Small intestine (tissue), 16 donors: ENCODE measurements at places on chromosomes 5 and 9. TPM values are rescaled to one million over a fixed set of nuclear protein-coding genes. Genes with fewer than 3 reads are reported as not detected.

The C9orf153 gene
- 0.04 TPM for polyA plus RNA-seq

The GGTA1 gene
- 11.3 TPM for polyA plus RNA-seq

The MED22 gene
- polyA plus RNA-seq: 17.7 TPM

The SPATA9 gene
- 1.0 TPM for polyA plus RNA-seq

The ZNF879 gene
- 1.5 TPM for polyA plus RNA-seq

The CARD6 gene
- polyA plus RNA-seq: 1.5 TPM

- no peaks in the 10 kb centered on the region for H3K36me3 ChIP-seq
- H3K27ac ChIP-seq: no peak overlapping the region
- H3K4me3 ChIP-seq: no peak overlapping the region
- peak; percentile 57 for DNase-seq
Measured at GRCh38 chr5:135242021-135242865, 156.8 kb downstream of the MACROH2A1 start.

- no peaks in the 10 kb centered on the region for H3K36me3 ChIP-seq
- H3K27me3 ChIP-seq: no peaks in the 10 kb centered on the region
- H3K4me1 ChIP-seq: peaks cover 2% of the 10 kb centered on the region
Measured at GRCh38 chr5:56817263-56818014, 2.1 kb downstream of the MAP3K1 start.

DNA sequence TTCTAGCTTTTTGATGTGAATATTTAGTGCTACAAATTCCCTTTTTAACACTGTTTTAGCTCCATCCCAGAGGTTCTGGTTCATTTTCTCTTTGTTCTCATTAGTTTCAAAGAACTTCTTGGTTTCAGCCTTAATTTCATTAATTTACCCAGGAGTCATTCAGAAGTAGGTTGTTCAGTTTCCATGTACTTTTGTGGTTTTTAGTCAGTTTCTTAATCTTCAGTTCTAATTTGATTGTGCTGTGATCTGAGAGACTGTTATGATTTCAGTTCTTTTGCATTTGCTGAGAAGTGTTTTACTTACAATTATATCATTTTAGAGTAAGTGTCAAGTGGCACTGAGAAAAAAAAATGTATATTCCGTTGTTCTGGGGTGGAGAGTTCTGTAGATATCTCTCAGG is 240.1 kb upstream of the RASA1 start:
- H3K4me3 ChIP-seq: no peak overlapping the region
- no peaks in the 10 kb centered on the region for H3K36me3 ChIP-seq
- no peak for DNase-seq
- no peaks in the 10 kb centered on the region for H3K4me1 ChIP-seq
- H3K27ac ChIP-seq: no peak overlapping the region

DNA sequence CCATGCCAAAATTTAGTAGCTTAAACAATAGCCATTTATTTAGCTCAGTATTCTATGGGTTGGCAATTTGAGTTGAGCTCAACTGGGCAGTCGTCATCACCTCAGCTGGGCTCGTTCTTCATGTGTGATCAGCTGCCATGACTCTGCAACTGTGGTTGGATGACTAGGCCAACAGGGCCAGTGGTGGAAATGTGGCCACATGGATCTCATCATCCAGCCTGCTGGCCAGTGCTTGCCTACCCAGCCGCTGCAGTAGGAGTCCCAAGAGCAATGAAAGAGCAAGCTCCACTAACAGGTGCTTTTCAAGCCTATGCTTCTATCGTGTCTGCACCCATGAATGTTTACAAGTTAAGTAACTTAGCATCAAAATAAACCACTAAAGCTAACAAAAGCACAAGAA is 158.0 kb downstream of the ATPSCKMT start:
- no peaks in the 10 kb centered on the region for H3K36me3 ChIP-seq
- H3K27me3 ChIP-seq: no peaks in the 10 kb centered on the region
- no peaks in the 10 kb centered on the region for H3K4me1 ChIP-seq
- no peak overlapping the region for H3K4me3 ChIP-seq

GRCh38 chr5:142403583-142403982 is 78.8 kb upstream of the SPRY4 start:
- H3K4me3 ChIP-seq: no peak overlapping the region
- no peaks in the 10 kb centered on the region for H3K4me1 ChIP-seq
- no peaks in the 10 kb centered on the region for H3K36me3 ChIP-seq
- no peaks in the 10 kb centered on the region for H3K27me3 ChIP-seq
- H3K27ac ChIP-seq: no peak overlapping the region
- peak; percentile 68 for DNase-seq

DNA sequence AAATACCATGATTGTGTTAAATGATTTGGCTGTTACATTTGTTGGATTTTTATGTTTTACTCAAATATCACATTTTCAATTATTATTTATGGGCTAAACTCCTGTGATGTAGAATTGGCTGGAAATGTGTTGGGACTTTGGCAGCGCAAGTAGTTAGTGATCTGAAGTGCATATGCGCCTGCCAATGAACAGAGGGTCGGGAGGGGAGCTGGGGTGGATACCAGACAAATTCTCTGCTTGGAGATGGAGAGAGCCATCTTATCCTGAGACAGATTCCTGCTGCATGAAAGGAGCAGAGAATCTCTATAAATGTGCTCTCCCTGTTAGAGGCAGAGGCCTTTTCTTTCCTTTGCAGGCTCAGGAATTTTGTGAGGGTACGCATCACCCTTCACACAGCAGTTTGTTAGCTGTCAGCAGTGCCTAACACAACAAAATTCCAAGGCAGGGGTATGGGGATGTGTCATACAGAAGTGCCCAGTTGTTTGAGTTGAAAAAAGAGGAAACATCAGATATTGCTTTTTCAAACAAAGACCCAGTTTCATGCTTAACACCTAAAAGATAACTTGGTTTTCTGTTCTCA is 489.1 kb downstream of the CSNK1G3 start:
- H3K27ac ChIP-seq: no peak overlapping the region
- no peaks in the 10 kb centered on the region for H3K4me1 ChIP-seq
- H3K4me3 ChIP-seq: no peak overlapping the region
- no peaks in the 10 kb centered on the region for H3K36me3 ChIP-seq

DNA sequence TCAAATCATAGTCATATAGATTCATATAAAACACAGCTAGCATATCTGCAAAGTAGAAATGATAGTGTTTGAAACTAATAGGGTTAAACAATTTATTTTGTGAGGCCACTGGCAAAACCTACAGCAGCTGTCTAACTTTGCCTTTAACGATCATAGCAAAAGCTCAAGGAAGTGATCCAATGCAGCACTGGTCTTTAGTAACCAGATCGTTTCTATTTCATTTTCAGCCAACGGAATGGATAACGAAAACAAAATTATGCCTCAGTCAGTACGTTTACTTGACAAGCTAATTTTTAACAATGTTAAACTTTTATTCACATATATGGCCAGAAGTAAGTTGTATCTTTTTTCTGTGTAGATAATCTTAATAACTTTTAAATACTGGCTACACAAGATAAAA is 17.7 kb downstream of the MLLT3 start:
- peaks cover 7% of the 10 kb centered on the region for H3K4me1 ChIP-seq
- DNase-seq: peak; percentile 47
- no peak overlapping the region for H3K27ac ChIP-seq
- no peaks in the 10 kb centered on the region for H3K27me3 ChIP-seq
- no peak overlapping the region for H3K4me3 ChIP-seq

DNA sequence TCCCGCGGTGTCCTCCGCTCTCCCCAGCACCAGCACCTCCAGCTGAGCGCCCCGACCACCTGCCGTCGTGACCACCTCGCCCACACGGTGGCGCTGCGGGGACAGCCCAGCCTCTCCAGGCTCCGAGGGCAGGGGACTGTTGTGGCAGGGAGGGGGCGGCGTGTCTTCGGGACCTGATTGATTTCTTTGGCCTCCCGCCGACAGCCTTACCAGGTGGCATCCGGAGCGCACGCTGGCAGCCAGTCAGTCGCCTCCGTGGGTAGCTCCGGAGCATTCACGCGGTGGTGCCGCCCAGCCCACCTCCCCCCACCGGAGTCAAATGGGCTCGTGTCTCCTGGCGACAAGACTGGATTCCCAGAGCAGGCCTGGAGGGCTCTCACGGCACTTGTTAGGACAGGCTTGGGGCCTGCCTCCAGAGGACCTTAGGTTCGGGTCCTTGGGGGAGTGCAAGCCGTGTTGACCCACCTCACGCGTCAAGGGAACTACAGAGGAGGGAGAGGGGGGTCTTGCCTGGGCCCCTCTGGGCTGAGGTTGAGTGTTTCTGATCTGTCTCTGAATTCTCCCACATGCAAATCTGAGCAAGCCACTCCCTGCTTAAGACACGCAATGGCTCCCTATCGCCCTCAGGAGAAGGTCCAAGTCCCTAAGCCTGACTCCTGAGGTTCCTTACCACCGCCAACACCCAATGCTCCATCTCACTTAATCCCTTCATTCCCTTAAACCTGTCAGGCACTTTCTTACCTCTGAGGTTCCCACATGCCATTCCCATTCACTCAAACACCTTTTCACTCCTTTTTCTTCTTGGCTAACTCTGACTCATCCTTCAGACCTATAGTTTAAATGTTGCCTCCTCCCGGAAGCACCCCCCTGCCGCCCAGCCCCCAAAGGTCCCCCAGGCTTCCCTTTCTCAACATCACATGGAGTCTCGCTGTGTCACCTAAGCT is 51.2 kb upstream of the GGTA1 start:
- peak; percentile 60 for DNase-seq
- H3K27me3 ChIP-seq: no peaks in the 10 kb centered on the region
- H3K36me3 ChIP-seq: no peaks in the 10 kb centered on the region
- H3K4me3 ChIP-seq: no peak overlapping the region
- H3K4me1 ChIP-seq: no peaks in the 10 kb centered on the region

DNA sequence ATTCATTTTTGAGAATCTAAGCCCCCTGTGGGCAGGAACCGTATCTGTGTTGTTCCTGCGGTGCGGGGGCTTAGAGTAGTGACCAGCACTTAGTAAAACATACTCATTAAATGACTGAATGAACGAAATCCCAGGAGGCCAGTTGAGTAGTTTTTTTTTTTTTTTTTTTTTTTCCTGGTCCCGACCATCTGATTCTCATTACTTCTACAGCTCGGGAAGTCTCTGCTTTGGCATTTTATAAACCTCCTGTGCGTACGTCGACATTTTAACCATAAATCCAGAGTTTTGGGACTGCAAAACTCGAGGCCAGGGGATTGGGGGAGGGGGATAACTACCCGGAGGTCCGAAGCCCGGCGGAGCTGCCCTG is 31.5 kb upstream of the SPRY4 start:
- H3K4me3 ChIP-seq: peak overlapping the region; percentile 59
- H3K4me1 ChIP-seq: peaks cover 6% of the 10 kb centered on the region
- H3K27me3 ChIP-seq: no peaks in the 10 kb centered on the region
- H3K27ac ChIP-seq: peak overlapping the region; percentile 98
- no peaks in the 10 kb centered on the region for H3K36me3 ChIP-seq

DNA sequence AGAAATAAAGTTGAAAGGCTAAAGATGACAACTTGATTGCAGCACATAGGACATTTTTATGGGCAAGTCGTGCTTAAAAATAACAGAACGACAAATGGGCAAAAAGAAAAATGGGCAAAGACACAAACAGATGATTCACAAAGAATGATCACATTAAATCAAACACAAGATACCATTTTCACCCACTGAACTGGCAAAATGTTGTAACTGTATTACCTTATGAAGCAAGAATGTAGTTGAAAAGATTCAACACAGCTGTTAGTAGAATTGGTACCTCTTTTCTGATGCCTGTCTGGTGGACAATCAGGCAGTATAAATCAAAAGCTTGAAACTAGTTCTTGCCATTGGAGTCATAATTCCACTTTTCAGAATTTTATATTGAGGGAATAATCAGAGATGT is 81.0 kb upstream of the PALM2AKAP2 start:
- H3K27me3 ChIP-seq: no peaks in the 10 kb centered on the region
- no peak for DNase-seq

DNA sequence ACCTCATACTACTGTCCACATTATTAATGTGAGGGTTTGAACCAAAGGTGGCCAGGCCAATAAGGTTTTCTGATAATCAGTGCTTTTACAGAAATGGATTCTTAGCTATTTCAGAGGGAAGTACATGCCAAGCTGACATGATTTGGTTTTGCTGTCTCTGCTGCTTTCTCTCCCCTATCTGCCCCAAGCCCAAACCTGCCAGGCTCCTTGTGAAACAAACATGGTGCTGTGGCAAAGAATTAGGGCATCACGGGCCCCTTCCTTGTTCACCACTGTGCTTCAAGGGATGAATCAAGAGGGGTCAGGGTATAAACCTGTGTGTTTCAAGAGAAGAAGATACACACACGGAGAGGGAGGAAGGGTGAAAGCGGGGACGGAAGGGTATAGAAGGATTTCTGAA is 41.3 kb upstream of the SMU1 start:
- no peaks in the 10 kb centered on the region for H3K4me1 ChIP-seq
- peaks cover 6% of the 10 kb centered on the region for H3K36me3 ChIP-seq
- no peak for DNase-seq
- no peak overlapping the region for H3K4me3 ChIP-seq
- no peak overlapping the region for H3K27ac ChIP-seq

DNA sequence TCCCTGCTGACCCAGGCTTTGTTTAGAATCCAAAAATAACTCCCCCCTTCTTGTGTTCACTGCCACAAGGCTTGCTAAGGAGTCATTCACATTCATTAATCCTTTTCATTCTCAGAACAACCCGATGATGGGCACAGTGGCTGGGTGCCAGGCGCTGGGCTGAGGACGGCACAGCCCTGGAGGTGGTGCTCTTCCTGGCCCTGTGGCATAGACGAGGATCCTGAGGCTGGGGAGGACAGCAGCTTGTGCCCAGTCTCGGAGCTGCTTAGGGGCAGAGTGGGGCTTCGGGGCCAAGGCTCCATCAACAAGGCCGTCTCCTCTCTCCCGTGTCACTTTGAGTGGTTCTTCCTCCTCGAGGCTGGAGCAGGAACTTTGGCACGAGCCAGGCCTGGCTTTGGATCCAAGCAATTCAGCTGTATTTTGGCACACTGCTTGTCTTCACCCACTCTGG is 166.7 kb downstream of the TTLL11 start:
- peaks cover 5% of the 10 kb centered on the region for H3K4me1 ChIP-seq
- no peaks in the 10 kb centered on the region for H3K36me3 ChIP-seq
- H3K27me3 ChIP-seq: no peaks in the 10 kb centered on the region
- H3K27ac ChIP-seq: no peak overlapping the region
- DNase-seq: no peak

DNA sequence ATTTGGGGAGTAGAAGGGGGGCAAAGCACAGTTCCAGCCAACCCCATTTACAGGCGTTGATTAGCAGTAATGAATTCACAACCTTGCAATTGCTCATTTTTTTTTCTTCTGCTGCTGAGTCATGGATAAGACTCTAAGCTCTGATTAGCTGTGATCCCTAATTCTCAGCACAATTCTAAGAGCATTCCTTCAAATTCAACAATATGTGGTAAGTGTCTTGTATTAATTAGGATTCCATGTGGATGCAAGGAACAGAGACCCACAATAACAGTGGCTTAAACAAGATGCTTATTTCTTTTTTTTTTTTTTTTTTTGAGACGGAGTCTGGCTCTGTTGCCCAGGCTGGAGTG is 133.4 kb downstream of the PALM2AKAP2 start:
- DNase-seq: no peak
- no peaks in the 10 kb centered on the region for H3K36me3 ChIP-seq
- peaks cover 2% of the 10 kb centered on the region for H3K4me1 ChIP-seq
- H3K4me3 ChIP-seq: no peak overlapping the region
- H3K27me3 ChIP-seq: no peaks in the 10 kb centered on the region
- H3K27ac ChIP-seq: peak overlapping the region; percentile 73

GRCh38 chr9:9730174-9730573 is 882.6 kb downstream of the PTPRD start:
- H3K4me1 ChIP-seq: no peaks in the 10 kb centered on the region
- no peak for DNase-seq
- H3K27me3 ChIP-seq: no peaks in the 10 kb centered on the region
- no peak overlapping the region for H3K4me3 ChIP-seq
- H3K27ac ChIP-seq: no peak overlapping the region

GRCh38 chr5:31703757-31704156 is 64.8 kb downstream of the PDZD2 start:
- no peaks in the 10 kb centered on the region for H3K4me1 ChIP-seq
- H3K36me3 ChIP-seq: no peaks in the 10 kb centered on the region
- no peak overlapping the region for H3K27ac ChIP-seq
- DNase-seq: no peak

- peaks cover 2% of the 10 kb centered on the region for H3K4me1 ChIP-seq
- no peaks in the 10 kb centered on the region for H3K36me3 ChIP-seq
- H3K27me3 ChIP-seq: no peaks in the 10 kb centered on the region
- no peak overlapping the region for H3K4me3 ChIP-seq
Measured at GRCh38 chr5:103526164-103526915, 36.2 kb downstream of the NUDT12 start.
